ENCODE measurements at places on chromosomes 7 and 10.
A peak's percentile ranks its signal among the peaks of the same experiment; 100 is the strongest.

GRCh38 chr7:118525020-118525419 lies 300.5 kb downstream of the ANKRD7 start:
- no peak for DNase-seq

DNA sequence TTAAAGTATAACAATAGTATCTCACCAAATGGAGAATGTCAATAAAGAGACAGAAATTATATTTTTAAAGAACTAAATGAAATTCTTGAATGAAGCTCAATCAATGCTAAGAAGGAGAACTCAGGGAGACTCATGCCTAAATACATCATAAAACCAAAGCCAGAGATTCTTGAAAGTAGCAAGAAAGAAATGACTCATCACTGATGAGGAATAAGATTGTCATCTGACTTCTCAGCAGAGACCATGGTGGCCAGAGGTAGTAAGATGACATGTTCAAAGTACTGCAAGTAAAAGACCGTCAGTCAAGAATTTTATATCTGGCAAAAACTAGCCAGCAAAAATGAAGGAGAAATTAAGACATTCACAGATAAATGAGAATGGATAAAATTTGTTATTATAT lies 399.0 kb downstream of the GRID1 start:
- no peak for DNase-seq

DNA sequence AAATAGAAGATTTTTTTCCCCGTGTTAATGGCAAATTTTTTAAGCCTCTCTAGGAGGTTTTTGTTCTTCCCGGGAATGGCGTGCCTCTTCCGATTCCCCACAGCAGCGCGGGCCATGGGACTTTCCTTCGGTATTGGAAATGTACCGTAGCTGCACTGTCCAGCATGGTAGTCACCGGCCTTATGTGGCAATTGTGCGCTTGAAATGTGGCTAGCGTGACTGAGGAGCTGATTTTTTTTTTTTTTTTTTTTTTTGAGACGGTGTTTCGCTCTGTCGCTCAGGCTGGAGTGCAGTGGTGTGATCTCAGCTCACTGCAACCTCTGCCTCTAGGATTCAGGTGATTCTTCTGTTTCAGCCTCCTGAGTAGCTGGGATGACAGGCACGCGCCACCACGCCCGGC lies 938 bp upstream of the TCTN3 start:
- DNase-seq: no peak

DNA sequence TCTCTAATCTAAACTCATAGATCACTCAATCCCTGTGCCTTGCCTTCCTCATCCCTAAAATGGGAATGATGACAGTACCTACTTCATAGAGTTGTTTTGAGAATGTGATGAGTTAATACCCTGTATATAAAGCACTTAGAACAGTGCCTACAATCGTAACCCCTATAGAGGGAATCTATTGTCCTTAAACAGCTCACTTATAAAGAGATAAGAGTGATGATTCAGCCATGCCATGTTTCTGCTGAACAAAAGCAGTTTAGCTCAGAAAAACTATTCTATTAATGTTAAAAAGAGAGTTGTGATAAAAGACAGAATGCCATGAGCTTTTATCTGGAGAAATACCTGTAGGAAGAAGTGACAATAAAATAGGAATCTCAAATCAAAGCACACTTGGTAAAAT lies 63.6 kb downstream of the CUBN start:
- DNase-seq: no peak

- DNase-seq: no peak
These were observed 491.4 kb downstream of the DNAJB6 start for GRCh38 chr7:157828190-157828589.

DNA sequence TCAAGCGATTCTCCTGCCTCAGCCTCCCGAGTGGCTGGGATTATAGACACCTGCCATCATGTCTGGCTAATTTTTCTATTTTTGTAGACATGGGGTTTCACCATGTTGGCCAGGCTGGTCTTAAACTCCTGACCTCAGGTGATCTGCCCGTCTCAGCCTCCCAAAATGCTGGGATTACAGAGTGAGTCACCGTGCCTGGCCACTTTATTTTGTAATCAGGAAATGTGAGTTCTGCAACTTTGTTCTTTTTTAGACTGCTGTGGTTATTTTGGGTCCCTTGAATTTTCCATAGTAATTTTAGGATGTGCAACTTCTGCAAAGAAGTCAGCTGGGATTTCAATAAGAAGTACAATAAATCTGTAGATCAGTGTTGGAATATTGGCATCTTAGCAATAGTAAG lies 96.8 kb downstream of the CYTH3 start:
- DNase-seq: peak; percentile 77

DNA sequence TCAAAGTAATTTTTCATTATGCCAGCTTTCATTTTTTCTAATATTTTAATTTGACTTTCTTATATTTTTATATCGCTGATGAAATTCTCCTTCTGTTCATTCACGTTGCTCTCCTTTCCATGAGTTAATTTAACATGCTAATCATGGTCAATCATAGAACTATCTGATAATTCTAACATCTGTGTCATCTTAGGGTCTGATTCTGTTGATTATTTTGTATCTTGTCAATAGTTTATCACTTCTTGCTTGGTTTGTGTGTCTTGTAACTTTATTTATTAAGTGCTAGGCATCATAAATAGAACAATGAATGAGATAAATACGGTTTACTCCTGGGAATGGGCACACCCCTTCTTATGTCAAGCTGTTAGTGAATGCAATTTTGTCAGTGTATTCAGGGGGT lies 11.0 kb downstream of the TCERG1L start:
- DNase-seq: no peak

GRCh38 chr10:5569568-5569967 lies 44.8 kb downstream of the CALML3 start:
- no peak for DNase-seq

DNA sequence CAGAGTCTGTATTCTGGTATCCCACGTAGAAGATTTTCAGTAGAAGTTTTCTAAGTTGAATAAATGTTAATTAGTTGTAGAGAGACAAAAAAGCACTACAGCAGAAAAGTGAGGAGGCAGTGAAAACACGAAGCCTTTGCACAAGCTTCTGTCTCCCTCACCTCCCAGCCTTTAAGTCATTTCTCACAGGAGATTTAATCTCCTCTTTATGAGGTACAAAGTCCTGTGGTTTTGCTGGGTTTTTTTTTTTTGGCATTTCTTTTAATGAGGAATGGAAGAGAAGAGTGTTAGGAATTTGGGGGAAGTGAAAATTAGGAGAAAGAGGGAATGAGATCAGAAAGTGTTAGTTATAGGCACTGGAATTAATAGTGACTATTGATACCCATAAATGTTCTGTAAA lies 21.5 kb downstream of the SPAG6 start:
- no peak for DNase-seq

DNA sequence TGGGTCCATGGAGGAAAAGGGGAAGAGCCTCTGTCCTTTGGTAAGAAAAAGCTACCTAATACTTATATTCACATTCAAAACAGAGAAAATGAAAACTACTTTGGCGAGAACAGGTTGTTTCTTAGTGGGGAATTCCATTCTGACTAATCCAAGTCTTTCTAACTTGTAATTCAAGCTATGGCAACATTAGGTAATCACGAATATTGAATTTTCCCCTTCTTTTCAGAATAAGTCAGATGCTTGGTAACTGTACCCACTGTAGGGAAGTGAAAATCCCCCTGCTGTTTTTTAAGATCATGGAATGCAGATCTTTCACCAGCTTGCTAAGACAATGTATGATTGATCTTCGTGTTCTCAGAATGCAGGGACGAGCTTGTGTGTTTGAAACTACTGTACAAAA lies 384.4 kb downstream of the TCERG1L start:
- DNase-seq: no peak

DNA sequence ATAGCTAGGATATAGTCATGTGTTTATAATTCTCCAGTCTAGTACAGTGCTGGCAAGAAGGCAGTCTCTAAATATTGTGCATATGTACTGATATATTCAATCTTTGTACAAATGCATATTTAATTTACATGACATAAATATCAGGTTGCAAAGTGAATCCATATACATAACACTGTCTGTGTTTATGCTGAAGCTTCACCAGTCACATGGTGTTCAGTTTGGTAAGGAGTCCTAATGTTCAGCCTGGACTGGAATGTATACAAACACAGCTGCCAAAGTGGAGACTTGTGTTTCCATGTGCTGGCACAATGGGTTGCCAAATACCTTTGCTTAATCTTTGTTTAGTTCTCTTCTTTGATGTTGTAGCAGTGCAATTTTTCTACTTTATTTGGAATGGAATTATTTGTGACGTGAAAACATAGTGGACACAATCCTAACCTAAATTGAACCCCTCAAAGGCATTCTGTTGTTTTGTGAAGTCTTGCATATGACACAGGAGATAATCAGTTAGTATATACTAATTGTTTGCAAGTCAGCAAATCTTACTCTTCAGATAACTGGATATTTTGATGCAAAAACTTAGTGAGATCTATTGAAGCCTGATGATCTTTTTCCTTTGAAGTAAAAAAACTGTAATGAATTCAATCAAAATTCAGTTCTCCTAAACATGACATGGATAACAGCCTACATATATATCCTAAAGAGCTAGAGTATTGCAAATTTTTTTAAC lies 17.3 kb upstream of the ARL4A start:
- DNase-seq: peak; percentile 66

DNA sequence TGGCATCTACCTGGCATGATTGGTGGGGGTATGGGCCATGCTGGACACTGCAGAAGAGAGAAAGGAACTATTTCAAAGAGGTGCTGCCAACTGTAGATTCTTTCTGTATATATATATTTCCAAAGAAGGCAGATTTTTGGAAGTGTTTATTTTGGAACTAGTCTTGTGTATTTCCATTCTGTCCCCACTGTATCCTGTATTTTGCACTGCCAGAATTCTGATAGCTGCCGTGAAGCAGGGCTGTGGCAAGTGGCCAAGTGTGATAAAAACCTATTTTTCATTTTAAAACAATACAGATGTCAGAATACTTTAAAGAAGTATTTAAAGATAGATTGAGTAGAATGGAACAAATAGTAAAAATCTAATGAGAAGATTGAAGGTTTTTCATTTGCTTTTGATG lies 17.1 kb downstream of the MCU start:
- no peak for DNase-seq

GRCh38 chr10:73892310-73893030 lies 18.1 kb upstream of the CAMK2G start:
- peak; percentile 85 for DNase-seq

DNA sequence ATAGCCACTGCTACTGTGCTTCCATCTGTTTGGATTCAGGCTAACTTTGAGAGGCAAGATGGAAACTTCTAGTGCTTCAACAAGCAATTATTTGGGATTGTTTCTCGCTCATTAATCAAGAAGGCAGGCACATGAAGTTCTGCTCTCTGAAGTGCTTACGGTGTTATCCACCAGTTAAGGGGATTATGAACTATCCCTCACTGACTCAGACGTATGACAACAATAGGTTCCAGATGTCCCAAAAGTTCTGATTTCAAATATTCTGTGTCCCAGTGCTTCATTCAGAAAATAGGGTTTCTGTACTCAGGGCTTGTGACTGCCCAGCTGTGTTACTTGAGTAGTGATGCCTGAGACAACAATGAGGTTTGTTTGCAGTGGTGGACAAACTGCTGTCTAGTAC lies 81.0 kb downstream of the HACD1 start:
- peak; percentile 32 for DNase-seq
